ENCODE measurements at places on chromosomes 13 and 19. TPM values are rescaled to one million over a fixed set of nuclear protein-coding genes. Genes with fewer than 3 reads are reported as not detected.

- no peak overlapping the region for H3K27ac ChIP-seq
- H3K36me3 ChIP-seq: no peaks in the 10 kb centered on the region
- DNase-seq: no peak
Observed at GRCh38 chr19:28285078-28285477, 927.9 kb downstream of the UQCRFS1 start.

GRCh38 chr13:98171900-98172589 lies 5.0 kb downstream of the RNF113B start:
- peak overlapping the region; percentile 46 for H3K4me3 ChIP-seq
- peak overlapping the region; percentile 66 for H3K27ac ChIP-seq
- DNase-seq: no peak

- H3K27ac ChIP-seq: no peak overlapping the region
- no peak for DNase-seq
- H3K27me3 ChIP-seq: no peaks in the 10 kb centered on the region
- H3K4me1 ChIP-seq: no peaks in the 10 kb centered on the region
- H3K36me3 ChIP-seq: peaks cover 22% of the 10 kb centered on the region
- H3K4me3 ChIP-seq: no peak overlapping the region
Observed at GRCh38 chr19:49214701-49215100, 57.1 kb downstream of the TRPM4 start.

GRCh38 chr13:48210178-48210577 lies 22.8 kb upstream of the ITM2B start:
- no peak for DNase-seq
- no peaks in the 10 kb centered on the region for H3K4me1 ChIP-seq
- no peaks in the 10 kb centered on the region for H3K36me3 ChIP-seq
- no peak overlapping the region for H3K27ac ChIP-seq
- no peak overlapping the region for H3K4me3 ChIP-seq

GRCh38 chr19:45071969-45072790 lies 4.1 kb downstream of the ZNF296 start:
- no peak overlapping the region for H3K27ac ChIP-seq
- H3K4me1 ChIP-seq: peaks cover 9% of the 10 kb centered on the region
- H3K36me3 ChIP-seq: peaks cover 72% of the 10 kb centered on the region
- no peaks in the 10 kb centered on the region for H3K27me3 ChIP-seq
- H3K4me3 ChIP-seq: no peak overlapping the region

GRCh38 chr19:5804516-5805461 lies at the start of gene NRTN:
TSS of gene NRTN (plus strand) at chr19:5805067. CDS start at chr19:5824166, 19,099 bp downstream.
- no peak within 1 kb of the TSS for H3K27ac ChIP-seq
- peak within 1 kb of the TSS; percentile 69 for H3K4me3 ChIP-seq
- no peaks in the 10 kb centered on the region for H3K4me1 ChIP-seq
- H3K27me3 ChIP-seq: peaks cover 19% of the 10 kb centered on the region
- H3K36me3 ChIP-seq: peaks cover 16% of the 10 kb centered on the region

GRCh38 chr13:103250071-103250470 lies 183.9 kb upstream of the SLC10A2 start:
- no peaks in the 10 kb centered on the region for H3K4me1 ChIP-seq
- no peak for DNase-seq
- no peak overlapping the region for H3K27ac ChIP-seq
- no peak overlapping the region for H3K4me3 ChIP-seq
- no peaks in the 10 kb centered on the region for H3K36me3 ChIP-seq

- H3K4me1 ChIP-seq: no peaks in the 10 kb centered on the region
- no peak overlapping the region for H3K27ac ChIP-seq
- peaks cover 7% of the 10 kb centered on the region for H3K36me3 ChIP-seq
- DNase-seq: no peak
- no peak overlapping the region for H3K4me3 ChIP-seq
Observed at GRCh38 chr19:23774106-23774505, 15.4 kb upstream of the ZNF681 start.

DNA sequence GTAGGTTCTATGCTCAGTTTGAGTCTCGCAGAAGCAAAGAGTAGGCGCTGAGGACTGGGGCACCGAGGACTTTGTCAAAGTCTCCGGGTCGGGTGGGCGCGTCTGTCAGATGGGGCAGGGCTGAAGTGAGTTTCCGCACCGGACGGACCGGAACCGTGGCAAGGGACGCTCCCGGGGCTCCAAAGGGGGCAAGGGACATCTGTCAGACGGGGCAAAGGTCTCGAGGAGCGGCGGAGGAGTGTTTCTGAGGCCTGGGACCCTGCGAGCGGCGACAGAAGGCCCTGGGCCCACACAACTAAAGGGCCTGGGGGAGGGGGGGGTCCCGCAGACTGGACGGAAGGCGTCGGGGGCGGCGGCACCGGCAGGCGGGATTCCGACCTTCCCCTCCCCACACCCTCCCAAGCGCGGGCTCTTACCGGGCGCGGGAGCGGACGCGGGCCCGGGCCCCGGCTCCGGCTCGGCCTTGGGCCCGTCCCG lies 13.3 kb upstream of the AKAP8L start:
- H3K36me3 ChIP-seq: peaks cover 26% of the 10 kb centered on the region
- H3K27me3 ChIP-seq: no peaks in the 10 kb centered on the region
- peaks cover 18% of the 10 kb centered on the region for H3K4me1 ChIP-seq
- H3K4me3 ChIP-seq: peak overlapping the region; percentile 84

DNA sequence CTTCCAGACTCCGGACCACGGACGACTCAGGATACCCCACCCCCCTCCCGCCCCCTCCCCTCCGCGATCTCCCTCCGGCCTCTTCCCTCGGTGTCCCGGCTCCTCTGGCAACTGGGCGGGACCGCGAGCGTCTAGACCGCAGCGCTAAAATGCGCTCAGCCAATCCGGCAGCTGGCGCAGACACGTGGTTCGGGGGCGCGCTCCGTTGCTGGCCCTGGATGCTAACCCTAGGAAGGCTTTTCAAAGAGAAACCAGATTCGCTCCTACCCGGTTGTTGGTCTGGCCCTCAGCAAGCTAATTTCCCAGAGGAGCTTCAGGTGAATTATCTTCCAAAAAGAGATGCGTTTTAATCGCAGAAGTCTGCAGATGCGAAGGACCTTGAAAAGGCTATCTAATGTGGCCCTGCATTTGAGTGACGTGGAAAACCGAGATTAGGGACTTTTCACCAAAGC lies at the start of gene DZIP1:
Gene DZIP1 (minus strand): TSS at position 106 of the 452 bp plus-strand sequence. CDS start 2,677 bp downstream, outside the sequence.
- no peaks in the 10 kb centered on the region for H3K27me3 ChIP-seq
- no peak within 1 kb of the TSS for H3K27ac ChIP-seq
- H3K4me1 ChIP-seq: no peaks in the 10 kb centered on the region
- H3K4me3 ChIP-seq: peak within 1 kb of the TSS; percentile 63

NKPD1 gene
- 0.64 TPM for total RNA-seq

MAP4K1 gene
- total RNA-seq: 1.2 TPM

ACTMAP gene
- total RNA-seq: 20.2 TPM

RDH8 gene
- total RNA-seq: not detected

CGB3 gene
- 1.1 TPM for total RNA-seq
